ENCODE measurements at places on chromosomes 5 and 9.
A peak's percentile ranks its signal among the peaks of the same experiment; 100 is the strongest.

DNA sequence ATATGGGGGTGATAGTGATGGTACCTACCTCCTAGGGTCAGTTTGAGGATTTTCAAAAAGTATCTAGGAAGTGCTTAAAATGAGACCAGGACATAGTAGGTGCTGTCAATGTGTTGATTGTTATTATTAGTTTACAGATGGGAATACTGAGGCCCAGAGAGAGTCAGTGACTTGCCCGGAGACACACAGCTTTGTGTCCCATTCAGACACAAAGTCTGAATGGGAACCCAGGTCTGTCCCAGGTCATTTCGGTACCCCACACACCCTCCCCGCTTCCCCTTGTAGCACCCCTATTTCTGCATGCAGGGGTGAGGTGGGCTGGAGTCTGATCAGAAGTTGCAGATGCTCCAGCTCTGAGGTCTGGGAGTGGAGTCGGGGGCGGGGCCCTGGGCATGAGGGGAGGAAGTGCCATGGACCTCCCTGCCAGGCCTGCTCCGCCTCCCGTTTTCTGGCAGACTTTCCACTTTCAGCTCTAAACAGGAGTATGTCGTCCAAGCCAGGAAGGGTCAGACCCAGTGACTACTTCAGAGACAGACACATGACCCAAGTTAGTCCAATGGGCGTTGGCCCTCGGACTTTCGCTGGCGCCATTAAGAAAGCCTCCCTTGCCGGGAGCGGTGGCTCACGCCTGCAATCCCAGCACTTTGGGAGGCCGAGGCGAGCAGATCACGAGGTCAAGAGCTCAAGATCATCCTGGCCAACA is 3.2 kb upstream of the DBN1 start:
- no peak for DNase-seq

DNA sequence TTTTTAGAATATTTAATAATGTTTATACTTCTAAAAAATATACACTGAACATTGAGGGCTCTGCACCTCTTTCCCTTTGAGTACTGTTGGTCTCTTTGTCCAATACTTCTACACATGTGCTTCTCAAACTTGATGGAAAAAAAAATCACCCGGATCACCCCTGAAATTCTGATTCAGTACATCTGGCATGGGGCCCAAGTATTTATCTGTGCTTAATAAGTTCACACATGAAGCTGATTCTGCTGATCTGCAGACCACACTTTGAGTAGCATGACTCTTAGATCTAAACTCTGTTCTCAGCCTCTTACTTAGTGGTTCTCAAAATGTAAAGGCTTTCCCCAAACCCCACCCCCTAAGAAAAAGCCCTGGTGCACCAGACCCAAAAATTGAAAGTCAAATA is 12.0 kb downstream of the RUSC2 start:
- DNase-seq, result no peak

- DNase-seq, result no peak
Observed at GRCh38 chr5:73231246-73231778, 58.3 kb downstream of the TMEM174 start.

DNA sequence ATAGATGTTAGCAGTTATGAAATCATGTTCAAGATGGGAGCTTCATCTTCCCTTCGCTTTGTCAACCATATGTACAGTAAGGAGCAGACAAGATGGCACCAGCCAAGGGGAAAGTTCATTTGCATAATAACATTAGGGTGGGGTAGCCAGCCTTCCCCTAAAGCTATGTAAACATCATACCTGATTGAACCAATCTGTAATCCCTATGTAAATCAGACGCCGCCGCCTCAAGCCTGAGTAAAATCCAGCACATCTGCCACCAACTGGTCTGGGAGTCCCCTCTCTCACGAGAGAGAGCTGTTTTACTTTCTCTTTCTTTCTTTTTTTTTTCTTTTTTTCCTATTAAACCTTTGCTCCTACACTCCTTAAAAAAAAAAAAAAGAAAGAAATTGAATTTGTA is 30.8 kb upstream of the REEP2 start:
- no peak for DNase-seq

DNA sequence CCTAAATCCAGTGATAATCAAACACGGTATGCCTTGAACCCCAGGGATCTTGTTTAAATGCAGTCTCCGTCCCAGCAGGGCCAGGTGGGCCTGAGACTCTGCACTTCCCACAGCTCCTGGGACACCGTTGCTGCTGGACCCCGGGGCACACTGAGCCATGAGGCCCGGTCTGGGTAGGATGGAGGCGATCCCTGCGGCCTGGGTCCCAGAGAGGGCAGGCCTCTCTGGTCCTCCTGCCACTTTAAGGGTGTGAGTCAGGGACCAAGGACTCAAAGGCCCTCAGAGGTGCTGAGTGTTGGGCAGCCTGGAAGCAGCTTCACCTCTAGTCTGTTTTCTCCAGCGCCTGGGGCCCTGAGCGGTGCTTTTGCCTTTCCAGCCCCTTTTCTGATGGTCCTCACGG is 34.1 kb upstream of the SLC9A3 start:
- no peak for DNase-seq

DNA sequence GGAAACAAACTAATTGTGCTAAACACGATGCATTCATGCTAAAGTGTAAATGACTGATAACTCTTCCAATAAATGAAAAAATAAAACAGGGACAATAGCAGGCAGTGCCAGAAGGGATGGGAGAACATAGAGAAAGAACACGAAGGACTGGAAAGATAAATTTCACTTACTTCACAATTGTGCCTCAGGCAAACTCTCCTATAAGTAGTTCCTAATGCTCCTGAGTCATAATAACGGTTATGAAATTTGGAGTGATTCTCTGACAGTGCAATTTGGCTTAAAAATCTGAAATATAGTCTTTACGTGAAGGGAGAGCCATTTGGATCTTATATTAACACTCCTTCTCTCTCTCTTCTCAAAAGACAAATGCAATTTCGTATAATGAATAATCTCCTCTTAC is 2218.5 kb downstream of the MAT2B start:
- no peak for DNase-seq

GRCh38 chr9:134585021-134585561 is 56.5 kb upstream of the COL5A1 start:
- DNase-seq, result no peak

- DNase-seq, result no peak
Observed at GRCh38 chr5:101611039-101611438, 685.0 kb downstream of the SLCO4C1 start.

DNA sequence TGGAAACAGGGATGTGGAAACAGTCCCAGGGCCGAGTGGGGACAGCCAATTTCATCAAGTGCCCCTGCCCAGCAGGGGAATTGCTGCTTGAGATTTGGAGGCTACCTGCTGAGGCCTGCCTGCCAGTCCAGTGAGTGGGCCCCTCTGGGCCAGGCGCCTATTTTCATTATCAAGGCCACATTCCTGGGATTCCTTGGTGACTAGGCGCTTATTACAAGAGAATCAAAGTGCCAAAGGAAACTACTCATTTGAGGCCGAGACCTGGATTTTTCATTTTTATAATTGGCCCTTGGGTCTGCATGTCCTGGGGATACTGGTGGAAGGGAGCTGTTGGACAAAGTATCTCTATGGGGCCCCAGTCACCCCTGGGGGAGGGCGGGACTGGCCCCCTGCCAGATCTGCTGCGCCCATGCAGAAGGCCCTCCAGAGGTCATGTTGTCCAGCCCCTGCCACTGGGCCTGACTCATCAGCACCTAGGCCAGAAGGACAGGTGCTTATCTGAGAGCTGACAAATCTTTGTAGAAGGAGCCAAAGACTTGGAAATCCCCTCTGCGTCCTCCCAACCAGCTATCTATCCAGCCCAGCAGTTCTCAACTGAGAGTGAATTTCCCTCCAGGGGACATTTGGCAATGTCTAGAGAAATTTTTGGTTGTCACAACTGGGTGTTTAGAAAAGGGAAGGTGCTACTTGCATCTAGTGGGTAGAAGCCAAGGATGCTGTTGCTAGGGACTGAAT is 45.6 kb downstream of the FOXI1 start:
- peak; percentile 61 for DNase-seq

DNA sequence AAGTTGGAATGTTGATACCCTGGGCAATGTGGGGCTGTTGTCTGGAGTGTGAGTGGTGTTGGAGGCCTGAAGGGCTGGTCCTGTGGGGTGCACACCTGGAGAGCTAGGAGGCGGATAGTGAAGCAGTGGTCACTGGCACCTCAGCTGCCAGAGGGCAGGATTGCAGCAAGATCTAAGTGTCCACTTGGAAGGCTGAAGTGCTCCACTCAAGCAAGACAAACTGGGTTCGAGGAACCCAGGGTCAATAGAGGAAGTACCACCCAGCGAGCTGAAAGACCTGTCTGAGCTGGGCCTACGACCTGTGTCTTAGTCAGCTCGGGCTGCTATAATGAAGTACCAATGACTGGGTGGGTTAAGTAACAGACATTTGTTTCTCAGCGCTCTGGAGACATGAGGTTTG is 39.7 kb upstream of the TJP2 start:
- DNase-seq, result peak; percentile 22

- no peak for DNase-seq
Observed at GRCh38 chr9:126608551-126608950, 5.2 kb upstream of the LMX1B start.

GRCh38 chr5:10726913-10727517 is 34.0 kb downstream of the DAP start:
- DNase-seq, result no peak

DNA sequence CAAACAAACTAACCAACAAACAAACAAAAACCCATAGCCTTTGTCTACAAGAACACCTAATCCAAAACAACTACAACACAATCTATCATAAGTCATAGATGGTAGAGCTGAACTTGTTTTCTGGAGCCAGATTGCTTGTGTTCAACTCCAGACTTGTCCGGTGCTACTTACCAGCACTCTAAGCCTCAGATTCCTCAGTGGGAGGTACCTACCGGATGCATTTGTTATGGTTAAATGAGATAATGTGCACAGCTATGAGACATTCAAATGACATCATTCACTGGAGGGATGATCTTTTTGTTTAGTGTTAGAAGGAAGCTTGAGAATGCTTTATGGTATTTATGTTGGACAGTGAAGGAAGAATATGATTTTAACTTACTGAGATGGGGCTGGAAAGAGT is 592.9 kb upstream of the C9orf72 start:
- DNase-seq, result no peak

DNA sequence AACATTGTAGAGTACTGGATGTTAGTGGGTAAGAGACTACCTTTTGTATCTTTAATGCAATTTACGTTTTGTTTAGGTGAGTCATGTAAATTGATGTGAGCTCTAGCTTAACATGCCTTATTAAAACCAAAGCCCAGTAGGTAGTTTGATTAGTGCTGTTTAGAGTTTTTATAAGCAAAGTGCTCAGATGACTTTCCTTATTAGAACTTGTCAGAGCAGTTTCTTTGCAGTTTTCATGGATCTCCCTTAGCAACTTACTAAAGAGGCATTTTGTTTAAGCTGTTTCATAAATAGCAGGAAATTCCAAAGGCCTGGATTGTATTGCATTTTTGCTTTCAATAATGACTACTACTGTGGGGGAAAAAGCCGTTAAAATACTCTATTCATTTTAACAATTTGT is 14.5 kb downstream of the ZSWIM6 start:
- DNase-seq, result no peak

GRCh38 chr5:168364151-168364661 is 72.8 kb downstream of the WWC1 start:
- DNase-seq, result no peak

GRCh38 chr5:149559706-149560105 is 8.5 kb upstream of the CSNK1A1 start:
- no peak for DNase-seq

- DNase-seq, result no peak
Observed at GRCh38 chr5:39898731-39899130, 474.0 kb upstream of the DAB2 start.

DNA sequence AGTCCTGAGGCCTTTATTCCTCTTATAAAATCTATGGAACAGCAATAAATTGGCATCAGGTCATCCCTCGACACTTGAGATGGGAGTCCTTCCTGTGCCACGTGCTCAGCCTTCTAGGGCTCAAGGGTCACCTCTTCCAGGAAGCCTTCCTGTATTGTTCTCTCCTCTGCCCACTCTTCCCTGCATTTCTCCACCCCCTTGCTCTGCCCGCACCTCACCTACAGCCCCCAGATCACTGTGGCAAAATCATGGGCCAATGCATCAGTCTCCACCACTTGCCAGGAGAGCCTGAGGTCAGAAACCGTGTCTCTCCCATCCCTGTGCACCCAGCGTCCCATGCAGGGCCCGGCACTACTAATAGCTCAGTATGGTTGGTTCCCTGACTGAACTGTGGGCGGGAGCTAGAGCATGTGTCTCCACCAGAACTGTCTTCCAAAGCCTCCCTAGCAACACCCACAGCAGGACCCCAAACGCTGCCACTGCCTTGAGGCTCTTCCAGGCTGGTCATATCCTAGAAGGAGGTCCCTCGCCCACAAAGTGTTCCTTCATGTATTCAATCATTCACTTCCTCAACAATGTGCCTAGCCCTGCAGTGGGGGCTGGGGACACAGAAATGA is 13.5 kb downstream of the DUSP1 start:
- DNase-seq, result no peak

- no peak for DNase-seq
Observed at GRCh38 chr5:134328619-134329018, 38.4 kb downstream of the CDKL3 start.

DNA sequence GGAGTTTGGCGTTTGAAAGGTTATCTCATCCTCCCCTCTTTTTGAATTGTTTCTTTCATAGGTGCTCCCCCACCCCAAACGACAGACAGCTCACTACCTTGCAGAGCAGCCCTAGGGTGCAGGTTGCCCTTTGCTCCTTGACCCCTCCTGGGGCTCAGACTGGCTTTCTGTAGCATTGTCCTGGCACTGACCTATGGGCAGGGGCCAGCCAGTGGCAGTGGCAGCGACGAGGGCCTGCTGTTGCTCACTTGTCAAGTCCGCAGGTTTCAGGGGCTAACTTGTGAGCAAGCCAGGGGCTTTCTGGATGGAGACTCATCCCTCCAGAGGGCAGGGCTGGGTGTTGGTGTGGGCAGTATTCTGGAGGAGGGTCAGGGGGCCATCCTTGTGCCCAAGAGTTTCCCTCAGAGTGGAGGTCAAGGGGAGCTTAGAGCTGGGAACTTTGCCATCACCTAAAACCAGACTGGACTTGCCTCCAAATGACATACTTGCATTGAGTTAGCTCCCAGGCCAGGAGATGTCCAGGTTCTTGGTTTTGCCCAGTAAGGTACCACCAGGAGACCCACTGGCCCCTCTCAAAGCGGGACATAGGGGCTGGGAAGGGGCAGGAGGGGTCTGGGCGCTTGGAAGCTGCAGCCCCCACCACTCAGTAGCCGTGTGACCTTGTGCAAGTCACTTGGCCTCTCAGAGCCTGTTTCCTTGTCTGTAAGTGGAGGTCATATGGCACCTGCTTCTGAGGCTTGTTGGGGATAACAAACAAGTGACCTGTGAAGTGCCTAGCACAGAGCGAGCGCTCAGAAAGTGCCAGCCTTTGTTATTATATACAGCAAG is 53.5 kb upstream of the CDKN2AIPNL start:
- DNase-seq, result no peak

- DNase-seq, result no peak
Observed at GRCh38 chr5:136001466-136001981, 27.3 kb upstream of the TGFBI start.
